Mesothelial cell of epicardium (in vitro differentiated cells): ENCODE measurements at places on chromosomes 3 and 15.

DNA sequence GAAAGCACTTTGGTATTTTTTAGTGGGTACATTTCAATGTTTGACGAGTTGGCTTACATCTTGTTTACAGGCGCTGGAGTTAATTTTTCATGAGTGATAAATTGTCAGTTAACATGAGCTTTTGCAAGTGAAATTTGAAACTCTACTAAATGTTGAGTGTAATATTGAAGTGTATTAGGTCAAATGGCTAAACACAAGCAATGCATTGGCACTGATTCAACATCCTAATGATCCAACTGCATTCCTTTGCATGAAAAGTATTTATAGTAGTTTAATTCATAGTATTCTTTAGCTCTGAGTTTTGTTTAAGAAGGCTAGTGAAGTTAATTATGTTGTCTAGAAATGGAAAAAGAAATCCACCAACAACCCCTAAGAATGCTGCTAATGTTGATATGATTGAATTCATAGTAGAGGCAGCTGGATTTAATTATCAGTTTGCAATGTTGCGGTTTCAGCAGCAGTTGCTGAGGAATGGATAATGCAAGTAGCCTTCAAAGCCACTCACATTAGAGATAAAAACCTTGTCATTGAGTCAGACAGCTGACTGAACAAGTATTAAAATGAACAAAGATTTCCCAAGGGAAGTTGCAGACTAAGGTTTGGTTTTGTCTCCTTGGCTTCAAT lies 245.6 kb upstream of the GOLIM4 start:
- no peak for DNase-seq

DNA sequence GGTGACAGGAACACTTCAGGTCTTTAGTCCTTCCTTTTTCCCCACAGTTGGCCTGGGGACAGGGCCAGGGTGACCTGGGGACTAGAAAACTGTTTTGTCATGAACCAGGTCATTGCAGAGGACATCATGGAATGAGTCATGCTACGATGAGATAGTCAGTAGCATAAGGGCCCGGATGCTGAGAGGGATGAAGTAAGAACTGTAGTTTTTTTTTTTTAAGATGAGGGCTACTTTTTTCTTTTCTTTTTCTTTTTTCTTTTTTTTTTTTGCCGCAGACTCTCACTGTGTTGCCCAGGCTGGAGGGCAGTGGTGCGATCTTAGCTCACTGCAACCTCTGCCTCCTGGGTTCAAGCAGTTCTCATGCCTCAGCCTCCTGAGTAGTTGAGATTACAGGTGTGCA lies 8.0 kb downstream of the MAP2K5 start:
- no peak for DNase-seq

- DNase-seq: peak; percentile 42
Measured at GRCh38 chr3:14725564-14726440, 50.9 kb downstream of the C3orf20 start.

GRCh38 chr3:97353176-97353575 lies 411.4 kb upstream of the ARL6 start:
- no peak for DNase-seq

GRCh38 chr3:177320765-177321247 lies 123.5 kb upstream of the TBL1XR1 start:
- no peak for DNase-seq

GRCh38 chr3:40780925-40781406 lies 256.2 kb downstream of the ZNF621 start:
- DNase-seq: no peak

DNA sequence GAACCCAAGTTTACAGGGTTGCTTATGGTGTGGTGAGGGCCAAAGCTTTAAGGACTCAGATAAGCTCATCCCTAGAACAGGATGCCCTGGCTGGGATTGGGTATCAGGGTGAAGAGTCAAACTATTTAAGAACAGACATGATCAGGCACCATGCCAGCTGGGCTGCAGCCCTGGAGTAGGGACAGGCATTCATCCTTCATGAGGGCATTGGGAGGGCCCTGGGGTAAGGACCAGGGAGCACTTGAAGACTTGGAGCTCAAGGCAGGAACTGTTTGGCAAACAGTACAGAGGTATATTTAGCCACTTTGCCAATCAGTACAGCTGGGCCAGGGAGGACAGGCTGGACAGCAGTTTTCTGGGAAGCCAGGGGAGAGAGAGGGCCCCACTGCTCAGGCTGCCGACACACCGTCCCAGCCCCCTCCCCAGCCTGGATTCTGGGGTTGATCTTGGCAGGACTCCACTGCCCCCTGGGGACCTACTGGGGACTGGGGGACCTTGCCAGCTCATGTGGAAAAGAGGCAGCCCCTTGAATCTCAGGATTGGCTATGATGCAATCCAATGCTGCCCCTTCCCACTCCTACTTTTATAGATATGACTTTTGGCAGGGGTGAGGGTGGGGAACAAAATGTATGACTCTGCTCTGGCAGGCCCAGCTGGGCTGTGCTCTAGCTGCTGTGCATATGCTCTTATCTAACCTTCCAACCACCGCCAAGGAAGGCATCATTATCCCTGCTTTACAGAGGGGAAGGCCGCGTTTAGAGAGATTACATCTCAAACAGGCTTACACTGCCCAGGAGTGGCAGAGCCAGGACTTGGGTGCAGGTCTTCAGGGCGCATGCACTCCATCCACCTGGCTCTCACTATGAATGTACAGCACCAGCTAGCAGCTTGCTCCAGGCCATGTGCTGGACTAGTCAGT lies 2.3 kb downstream of the PLA2G4E start:
- no peak for DNase-seq

- DNase-seq: no peak
Measured at GRCh38 chr3:35757991-35758757, 118.8 kb downstream of the ARPP21 start.

GRCh38 chr3:99625643-99626416 lies 12.6 kb upstream of the COL8A1 start:
- no peak for DNase-seq

GRCh38 chr3:133941415-133941821 lies 45.7 kb upstream of the RAB6B start:
- DNase-seq: no peak

GRCh38 chr15:38231436-38231835 lies 21.2 kb upstream of the SPRED1 start:
- DNase-seq: no peak

GRCh38 chr3:103906304-103906703 lies 1460.4 kb upstream of the ALCAM start:
- no peak for DNase-seq

DNA sequence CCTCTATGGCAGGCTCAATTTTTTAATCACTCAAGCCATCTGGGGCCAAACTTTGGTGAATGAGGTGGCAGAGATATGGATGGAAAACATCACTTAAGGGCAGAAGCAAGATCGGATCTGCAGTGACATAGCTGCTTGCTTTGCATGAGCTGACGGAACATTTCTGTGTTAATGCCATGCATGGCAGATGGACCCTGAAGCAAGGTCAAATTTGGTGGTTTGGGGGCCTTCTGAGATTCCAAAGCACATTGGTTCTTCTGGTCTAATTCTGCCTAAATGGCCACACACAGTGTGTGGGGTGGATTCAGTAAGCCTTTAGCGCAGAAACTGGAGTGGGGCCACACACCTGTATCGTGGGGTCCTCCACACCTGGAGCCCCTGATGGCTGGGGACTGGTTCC lies 38.3 kb upstream of the BCL2L10 start:
- DNase-seq: no peak

GRCh38 chr3:104437131-104437750 lies 929.5 kb upstream of the ALCAM start:
- DNase-seq: no peak

DNA sequence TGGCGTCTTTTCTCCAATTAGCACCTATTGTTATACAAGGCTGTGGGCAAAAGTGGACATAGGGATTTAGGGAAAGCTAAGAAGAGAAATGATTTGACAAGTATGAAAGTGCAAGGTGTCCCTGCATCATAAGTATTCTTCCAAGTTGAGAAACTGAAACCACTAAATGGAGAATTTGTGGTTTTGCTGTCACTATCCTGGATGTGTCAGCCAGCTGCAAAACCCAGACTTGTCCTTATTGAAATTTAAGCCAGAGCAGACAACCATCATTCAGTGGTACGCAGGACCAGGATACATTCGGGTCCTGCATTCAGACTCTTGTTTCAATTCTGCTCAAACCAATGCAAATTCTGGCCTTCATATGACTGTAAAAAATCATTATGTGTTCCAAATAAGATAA lies 384.8 kb upstream of the TGFBR2 start:
- no peak for DNase-seq

- DNase-seq: no peak
Measured at GRCh38 chr15:29337156-29337959, 67.7 kb upstream of the NSMCE3 start.

- no peak for DNase-seq
Measured at GRCh38 chr3:45516829-45517228, 77.7 kb upstream of the LIMD1 start.

DNA sequence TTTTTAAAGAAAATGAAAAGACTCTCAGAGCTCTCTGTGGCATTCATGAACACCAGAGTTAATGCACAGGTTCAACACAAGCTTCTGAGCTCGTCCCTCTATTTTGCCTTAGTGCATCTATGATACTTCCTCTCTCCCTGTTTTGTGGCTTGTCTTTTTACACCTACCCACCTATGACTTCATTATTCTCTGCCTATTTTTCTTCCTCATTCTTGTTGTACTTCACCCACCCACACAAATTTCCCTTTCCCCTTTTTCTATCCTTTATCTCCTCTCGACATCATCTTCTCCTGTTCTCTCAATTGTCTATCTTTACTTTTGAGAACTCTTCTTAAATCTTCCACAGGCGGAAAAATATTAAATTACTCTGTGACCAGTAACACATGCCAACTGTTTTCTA lies 48.6 kb downstream of the OR5H15 start:
- no peak for DNase-seq

- DNase-seq: no peak
Measured at GRCh38 chr3:71514621-71515020, 68.9 kb downstream of the FOXP1 start.

DNA sequence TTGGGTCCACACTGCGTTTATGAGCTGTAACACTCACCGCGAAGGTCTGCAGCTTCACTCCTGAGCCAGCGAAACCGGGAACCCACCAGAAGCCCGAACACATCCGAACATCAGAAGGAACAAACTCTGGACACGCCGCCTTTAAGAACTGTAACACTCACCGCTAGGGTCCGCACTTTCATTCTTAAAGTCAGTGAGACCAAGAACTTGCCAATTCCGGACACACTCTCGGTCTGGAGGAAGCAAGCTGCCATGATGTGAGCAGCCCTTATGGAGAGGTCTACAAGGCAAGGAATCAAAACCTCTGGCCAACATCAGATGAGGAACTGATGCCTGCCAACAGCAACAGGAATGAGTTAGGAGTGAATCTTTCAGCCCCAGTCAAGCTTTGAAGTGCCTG lies 62.9 kb downstream of the SLC28A2 start:
- DNase-seq: no peak

DNA sequence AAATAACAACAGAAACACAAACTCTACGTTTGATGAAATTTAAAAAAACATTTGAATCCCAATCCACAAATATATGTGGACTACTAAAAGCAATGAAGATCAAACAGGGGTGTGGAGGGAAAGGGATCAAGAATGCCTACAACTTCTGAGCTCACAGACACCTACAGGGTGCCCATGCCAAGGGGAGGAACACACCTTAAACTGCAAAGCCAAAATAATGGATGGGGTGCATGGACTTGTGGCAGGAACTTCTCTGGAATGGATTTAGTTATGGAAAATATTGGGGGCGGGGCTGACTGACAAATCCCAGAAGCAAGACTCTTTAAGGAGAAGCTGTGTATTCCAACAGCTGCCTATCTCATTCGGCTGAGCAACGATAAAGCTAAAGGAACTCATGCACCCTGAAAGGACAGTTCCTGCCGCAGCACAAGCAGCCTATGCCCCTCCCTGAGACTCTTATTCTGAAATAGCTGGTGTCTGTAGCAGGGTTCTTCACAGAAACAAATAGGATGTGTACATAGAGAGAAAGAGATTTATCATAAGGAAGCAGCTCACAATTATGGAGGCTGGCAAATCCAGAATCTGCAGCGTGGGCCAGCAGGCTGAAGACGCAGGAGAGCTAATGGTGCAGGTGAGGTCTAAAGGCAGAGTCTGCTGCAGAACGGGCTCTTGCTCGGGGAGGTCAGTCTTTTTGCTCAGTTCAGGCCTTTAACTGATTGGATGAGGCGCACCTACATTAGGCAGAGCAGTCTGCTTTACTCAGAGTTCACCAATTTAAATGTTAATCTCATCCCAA lies 24.5 kb upstream of the PLA2G4D start:
- DNase-seq: no peak

- no peak for DNase-seq
Measured at GRCh38 chr3:173913974-173914421, 516.5 kb downstream of the NLGN1 start.

DNA sequence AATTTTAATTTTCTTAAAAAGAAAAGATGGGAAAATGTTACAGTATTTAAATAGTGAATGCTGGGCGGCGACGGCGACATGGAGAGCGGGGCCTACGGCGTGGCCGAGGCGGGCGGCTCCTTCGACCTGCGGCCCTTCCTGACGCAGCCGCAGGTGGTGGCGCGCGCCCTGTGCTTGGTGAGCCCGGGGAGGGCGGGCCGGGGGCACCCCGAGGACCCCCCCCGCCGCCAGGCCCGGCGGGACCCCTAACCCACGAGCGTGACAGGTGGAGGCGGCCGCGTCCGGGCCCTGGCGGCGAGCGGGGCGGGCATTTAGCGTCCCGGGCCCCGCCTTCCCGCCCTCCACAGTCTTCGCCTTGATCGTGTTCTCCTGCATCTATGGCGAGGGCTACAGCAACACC lies 38.4 kb upstream of the GOLGA8J start:
- DNase-seq: no peak

DNA sequence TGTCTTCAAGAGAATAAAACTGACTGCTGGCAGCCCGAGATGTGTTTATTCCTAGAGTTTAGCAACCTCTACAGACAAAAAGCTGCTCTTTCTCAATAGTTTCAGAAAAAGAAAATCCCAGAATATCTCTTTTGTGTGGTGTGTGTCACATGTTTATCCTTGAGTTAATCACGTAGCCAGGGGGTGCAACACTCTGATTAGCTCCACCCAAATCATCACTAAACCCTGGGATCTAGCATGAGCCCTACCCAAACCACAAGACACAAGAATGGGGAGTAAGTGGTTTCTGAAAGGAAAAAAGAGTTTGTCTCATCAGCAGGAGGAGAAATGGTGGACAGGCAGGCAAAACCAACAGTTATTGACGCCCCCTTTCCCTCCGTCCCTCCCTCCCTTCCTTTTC lies 78.5 kb upstream of the AGBL1 start:
- no peak for DNase-seq

DNA sequence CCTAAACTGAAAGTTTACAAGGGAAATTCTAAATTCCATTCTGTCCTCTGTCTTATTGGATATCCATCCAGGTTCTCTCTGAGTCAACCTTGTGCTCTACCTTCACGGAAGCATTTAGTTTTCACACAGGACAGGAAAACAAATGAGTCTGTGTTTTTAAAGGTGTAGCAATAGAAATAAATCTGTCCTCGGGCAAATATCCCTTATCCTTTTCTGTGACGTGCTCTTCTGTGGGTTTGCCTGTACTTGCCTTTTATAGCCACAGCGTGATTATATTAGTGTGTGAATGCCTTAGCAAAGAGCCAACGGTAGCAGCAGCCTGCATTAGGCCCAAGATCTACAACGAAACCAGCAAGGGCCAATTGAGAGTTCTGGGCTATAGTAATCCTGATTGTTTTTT lies 127.2 kb upstream of the PLSCR5 start:
- no peak for DNase-seq
